Activated naive CD8-positive, alpha-beta T cell treated with anti-CD3 and anti-CD28 coated beads, Interleukin-2, amount 50 U/mL, for 24 hours (primary cell): ENCODE measurements at places on chromosomes 2 and 18.

- peaks cover 12% of the 10 kb centered on the region for H3K36me3 ChIP-seq
- H3K27me3 ChIP-seq, result no peaks in the 10 kb centered on the region
- DNase-seq, result no peak
- H3K4me1 ChIP-seq, result peaks cover 35% of the 10 kb centered on the region
- H3K4me3 ChIP-seq, result no peak overlapping the region
Observed at GRCh38 chr2:113233593-113234550, 44.8 kb downstream of the PAX8 start.

GRCh38 chr18:77547757-77548156 is 298.1 kb downstream of the GALR1 start:
- no peaks in the 10 kb centered on the region for H3K36me3 ChIP-seq
- H3K4me1 ChIP-seq, result no peaks in the 10 kb centered on the region
- H3K27ac ChIP-seq, result no peak overlapping the region
- H3K27me3 ChIP-seq, result peaks cover 5% of the 10 kb centered on the region
- no peak for DNase-seq

- H3K27ac ChIP-seq, result no peak overlapping the region
- H3K4me1 ChIP-seq, result no peaks in the 10 kb centered on the region
- H3K36me3 ChIP-seq, result no peaks in the 10 kb centered on the region
- no peaks in the 10 kb centered on the region for H3K27me3 ChIP-seq
- H3K4me3 ChIP-seq, result no peak overlapping the region
Observed at GRCh38 chr2:109284826-109285225, 155.8 kb downstream of the SH3RF3 start.

DNA sequence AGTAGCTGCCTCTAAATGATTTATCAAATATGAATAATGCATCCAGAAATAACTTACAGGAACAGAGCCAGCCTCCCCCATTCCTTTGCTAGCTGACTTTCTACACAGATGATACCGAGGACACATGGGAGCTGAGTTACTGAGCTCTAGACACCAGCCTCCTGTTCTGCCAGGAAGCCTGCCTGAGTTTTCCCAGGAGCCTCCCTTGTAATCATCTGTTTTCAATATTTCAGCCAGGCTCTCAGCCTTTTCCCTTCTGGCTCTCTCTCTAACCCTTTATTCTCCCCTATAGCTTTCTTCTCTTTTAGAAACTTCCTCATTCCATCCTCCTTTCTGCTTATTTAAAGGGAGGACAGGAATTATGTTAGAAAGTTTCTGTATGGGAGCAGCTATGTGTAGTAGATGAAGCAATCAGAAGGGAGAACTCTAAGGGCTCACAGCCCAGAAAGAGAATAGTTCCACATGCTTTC is 911.6 kb downstream of the TDRD15 start:
- H3K4me1 ChIP-seq, result no peaks in the 10 kb centered on the region
- no peak overlapping the region for H3K27ac ChIP-seq
- no peak for DNase-seq
- H3K27me3 ChIP-seq, result no peaks in the 10 kb centered on the region

DNA sequence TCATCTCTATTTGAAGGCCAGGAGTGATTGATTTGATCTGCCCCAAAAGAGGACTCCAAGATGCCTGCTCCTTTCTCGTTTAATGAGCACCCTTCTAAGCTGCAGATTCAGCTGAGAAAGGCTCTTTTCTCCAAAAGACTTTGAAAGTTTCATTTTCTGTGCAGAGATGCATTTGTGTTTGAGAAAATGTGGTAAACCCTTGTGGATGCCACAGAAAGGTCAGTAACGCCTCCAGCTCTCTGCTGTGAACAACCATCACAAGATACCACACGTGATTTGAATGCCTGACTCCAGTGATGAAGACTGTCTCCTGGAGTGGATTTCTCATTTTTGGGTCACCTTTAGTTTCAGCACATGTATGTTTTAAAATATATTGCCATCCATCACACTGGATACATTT is 35.0 kb upstream of the CCDC85A start:
- peaks cover 1% of the 10 kb centered on the region for H3K27me3 ChIP-seq
- no peaks in the 10 kb centered on the region for H3K4me1 ChIP-seq
- H3K27ac ChIP-seq, result no peak overlapping the region
- DNase-seq, result no peak
- H3K36me3 ChIP-seq, result no peaks in the 10 kb centered on the region
- H3K4me3 ChIP-seq, result no peak overlapping the region
